ENCODE measurements at places on chromosomes 2 and 18.

DNA sequence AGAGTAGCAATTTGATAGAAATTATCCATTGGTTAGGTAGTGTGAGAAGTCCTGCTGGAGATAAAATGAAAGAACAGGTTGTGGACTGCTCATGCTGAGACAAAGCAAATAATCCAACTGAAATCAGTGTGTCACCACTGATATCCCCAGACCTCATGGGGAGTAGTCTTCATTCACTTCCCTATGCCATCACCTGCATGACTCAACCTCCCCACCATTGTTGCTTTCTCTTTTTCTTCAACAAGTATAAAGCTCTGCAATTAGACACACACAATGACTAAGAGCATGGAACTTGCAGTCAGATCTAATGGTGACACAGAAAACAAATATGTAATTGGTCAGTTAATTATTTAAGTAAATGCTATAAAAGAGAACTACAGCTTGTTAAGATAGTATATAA is 475.3 kb downstream of the RIT2 start:
- no peak for DNase-seq

DNA sequence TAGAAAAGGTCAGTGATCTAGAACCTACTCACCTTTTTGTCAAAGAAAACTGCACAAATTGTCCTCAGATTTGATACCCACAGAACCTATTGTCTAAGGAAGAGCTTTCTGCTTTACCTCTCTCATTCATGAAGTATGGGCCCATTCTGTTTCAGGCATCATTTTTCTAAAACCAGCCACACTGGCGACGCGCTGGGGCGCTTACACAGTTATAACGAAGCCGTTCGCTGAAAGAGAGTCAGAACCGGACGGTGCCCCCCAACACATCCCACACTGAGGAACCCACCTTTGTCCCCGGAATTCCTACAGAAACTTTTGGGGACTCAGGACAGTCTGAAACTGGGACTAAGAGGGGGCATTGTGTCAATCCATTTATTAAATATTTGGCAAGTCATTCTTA is 206.3 kb upstream of the HAAO start:
- DNase-seq = no peak

DNA sequence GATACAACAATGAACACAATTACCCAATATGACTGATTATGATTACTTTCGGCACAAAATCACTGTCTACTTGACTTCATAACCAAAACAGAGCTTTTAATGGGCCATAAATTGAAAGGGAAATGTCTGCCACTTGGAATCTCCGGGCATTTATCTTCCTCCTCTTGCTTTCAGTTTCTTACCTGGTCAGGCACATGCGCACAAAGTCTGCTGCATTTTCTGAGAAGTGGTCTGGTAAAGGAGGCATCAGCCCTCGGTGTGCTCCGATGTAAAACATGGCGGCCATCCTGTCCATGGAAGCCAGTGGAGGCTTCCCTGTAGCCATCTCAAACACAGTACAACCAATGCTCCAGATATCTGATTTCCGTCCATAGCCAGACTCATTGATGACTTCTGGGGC is 62.0 kb downstream of the CCNT2 start:
- no peak for DNase-seq

GRCh38 chr2:198490748-198491147 is 686.4 kb downstream of the PLCL1 start:
- no peak for DNase-seq

DNA sequence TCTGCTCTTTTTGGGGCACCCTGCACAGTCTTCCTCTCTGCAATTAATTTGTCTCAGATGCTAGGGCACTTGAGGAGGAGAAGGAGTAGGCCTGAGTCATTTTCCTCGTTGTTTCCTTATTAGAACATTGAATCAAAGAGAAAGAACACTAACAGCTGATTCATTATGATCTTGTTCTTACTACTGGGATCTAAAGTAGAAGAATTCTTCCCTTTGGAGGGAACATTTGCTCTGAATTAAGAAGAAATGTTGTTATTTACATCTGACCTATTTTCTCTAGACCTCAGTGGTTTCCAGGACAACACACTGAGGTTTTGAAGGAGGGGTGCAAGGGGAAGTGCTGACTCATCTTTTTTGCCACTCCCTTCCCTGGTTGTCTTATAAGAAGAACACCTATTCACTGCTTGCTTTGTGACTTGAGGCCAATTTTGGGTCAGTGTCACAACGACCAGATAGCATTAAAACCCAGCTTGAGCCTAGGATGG is 24.3 kb upstream of the STAT1 start:
- DNase-seq = no peak

DNA sequence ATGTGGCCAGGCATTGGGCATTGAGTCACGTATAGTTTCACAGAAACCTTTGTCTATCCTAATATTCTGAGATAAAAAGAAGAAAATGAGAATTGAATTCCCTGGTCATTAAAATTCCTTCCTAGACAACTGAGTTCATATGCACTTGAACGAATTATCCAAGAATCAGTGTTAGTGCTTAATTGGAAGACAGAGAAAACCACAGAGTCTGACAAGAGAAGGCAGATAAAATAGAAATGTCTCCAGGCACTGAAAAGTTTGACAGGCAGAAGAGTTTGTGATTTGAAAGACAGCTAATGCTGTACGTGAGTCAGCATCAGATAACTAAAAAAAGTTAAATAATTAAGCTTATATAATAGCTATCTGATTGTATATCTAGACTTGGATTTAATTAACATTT is 47.7 kb upstream of the TRIB2 start:
- no peak for DNase-seq

GRCh38 chr18:1760901-1761300 is 810.4 kb downstream of the METTL4 start:
- DNase-seq = no peak

GRCh38 chr2:72414137-72414760 is 266.6 kb upstream of the CYP26B1 start:
- DNase-seq = no peak

DNA sequence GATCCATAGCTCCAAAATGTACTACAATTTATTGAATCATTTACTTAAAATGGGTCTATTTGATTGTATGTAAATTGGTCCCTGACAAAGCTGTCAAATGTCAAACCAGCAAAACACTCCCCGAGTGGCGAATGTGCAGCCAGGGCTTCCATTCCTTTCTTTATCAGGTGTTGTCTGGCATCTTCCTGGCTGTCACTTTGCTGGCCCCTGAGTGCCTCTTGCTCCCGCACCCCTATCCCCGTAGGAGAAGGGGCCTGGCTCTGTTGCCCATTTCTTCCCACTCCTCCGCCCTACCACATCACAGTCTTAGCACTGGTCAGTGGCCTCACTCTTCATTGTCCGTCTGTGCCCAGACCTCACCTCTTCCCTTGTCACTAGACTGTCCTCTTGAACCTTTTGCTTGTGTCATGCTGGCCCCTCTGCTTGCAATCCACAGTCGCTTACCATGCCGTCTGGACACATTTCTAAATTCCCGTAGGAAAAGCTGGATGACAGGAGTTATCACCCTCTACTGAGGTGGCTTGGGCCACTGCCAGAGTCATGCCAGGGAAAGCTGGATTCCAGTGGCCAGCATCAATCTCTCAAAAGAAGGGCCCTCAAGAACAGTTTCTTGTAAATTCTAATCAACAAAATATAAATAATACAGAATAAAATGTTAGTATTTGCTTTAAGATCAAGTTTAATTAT is 15.4 kb downstream of the UBE2F start:
- DNase-seq = no peak

DNA sequence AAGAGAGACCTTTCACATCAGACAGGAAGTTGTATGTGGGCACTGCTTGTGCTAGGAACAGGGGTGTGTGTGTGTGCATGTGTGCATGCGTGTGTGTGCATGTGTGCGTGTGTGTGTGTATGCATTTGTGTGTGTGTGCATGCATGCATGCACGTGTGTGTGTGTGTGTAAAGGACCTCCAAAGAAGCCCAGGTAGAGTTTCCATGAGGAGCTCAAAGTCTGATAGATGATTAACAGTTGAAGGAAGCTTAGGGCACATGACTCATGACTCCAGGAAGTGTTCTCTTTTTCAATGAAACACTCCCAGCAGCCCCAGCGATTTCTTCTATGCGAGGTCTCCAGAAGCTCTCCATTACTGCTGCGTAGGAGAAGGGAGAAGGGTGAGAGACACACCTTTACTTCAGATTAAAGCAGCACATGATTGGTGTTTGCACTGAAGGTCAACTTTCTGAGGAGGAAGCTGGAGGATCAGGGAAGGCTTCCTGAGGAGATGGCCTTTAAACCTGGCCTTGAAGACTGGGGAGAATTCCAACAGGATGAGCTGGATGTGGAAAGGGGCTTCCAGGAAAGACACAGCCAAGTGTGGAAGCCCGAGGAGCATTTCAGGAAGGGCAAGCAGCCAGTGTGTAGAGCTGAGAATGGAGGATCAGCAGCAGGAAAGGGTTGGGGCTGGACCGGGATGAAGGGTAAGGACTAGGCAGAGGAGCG is 77.7 kb downstream of the SMAD4 start:
- no peak for DNase-seq

DNA sequence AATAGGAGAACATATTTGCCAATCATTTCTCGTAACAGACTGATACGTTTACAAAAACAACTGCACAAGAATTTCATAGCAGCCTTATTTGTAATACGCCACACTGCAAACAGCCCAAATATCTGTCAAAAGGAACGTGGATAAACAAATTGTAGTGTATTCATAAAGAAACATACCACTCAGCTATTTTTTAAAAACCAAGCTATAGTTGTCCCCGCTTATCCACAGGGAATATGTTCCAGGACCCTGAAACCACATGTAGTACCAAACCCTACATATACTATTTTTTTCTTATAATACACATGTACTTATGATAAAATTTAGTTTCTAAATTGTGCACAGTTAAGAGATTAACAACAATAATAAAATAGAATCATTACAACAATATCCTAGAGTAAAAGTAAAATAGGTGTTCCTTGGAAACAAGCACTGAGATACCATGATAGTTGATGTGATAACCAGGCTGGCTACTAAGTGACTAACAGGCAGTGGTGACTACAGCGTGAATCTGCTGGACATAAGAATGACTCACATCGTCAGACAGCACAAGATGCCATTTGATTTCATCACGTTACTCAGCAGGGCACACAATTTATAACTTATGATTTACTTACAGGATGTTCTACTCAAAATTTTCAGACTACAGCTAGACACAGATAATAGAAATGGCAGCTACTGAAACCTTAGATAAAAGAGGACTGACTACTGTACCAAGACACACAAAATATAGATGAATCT is 367.4 kb downstream of the NCKAP5 start:
- no peak for DNase-seq

DNA sequence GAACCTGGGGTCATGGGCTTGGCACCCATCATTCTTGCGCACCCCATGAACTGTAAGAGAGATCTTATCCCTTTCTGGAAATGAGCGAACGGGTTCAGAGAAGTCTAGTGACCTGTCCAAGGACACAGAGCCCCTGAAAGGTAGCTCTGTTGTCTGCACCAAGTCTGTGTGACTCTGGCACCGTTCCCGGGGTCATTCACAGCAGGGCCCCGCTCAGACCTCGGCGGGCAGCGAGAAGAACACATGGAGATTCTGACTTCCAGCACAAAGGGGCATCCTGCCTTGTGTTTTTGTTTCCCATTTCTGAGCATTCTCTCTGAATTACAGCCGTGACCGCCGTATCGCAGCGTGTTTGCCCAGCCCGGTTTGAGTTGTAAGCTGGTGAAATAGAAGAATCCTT is 231.7 kb downstream of the KLHL29 start:
- no peak for DNase-seq

- DNase-seq = no peak
Observed at GRCh38 chr18:26429535-26430226, 118.7 kb downstream of the KCTD1 start.

DNA sequence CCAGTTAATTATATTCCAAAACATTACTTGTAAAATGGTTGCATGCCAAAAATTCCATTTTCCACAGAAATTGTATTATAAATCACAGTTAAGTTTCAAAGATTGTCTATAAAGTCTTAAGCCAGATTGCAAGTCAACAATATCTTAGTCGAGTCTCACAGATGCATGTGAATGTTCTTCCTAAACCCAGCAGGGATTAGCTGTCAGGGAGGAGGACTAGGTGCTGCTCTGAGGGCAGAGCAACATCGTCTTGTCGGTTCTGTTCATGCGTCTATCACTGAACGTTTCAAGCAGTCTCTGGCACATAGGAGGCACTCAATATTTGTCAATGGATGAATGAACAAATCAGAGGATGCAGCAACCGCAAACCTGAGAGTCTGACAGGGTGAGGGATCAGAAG is 27.0 kb downstream of the EPB41L3 start:
- no peak for DNase-seq

DNA sequence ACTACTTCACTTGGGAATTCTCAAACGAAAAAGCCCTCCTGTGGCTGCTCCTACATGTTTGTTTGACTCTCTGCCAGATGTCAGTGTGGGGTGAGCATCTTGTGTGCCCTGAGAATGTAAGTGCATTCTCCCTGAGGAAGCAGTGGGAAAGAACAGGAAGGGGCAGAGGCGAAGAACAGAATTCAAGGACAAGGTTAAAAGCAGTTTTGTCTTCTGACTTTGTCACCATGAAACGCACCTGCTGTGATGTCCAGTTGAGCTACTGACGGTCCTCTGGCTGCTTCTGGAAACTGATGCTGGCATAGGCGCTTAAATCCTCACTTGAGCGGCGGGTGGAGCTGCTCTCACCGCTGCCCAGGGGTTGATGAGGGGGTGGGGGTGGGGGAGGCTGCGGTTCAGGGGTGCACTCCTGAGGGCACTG is 4.9 kb downstream of the IRS1 start:
- no peak for DNase-seq

DNA sequence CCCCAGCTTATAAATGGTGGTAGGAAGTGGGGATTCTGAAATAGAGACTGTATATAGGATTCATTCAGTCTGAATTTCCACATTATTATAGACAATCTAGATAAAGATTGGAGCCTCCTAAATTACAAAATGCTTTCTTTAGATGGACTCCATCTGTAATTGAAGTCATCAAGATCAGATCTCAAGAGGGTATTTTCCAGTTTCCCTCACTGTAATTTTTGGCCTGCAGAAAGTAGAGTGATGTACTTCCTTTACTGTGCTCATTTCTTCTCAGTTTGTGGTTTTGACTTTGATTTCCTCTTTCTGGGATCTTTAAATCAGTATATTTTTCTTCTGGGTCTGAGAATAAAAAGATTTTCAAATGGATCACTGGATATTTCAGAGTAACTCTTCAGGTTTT is 7.2 kb downstream of the BABAM2 start:
- DNase-seq = no peak

DNA sequence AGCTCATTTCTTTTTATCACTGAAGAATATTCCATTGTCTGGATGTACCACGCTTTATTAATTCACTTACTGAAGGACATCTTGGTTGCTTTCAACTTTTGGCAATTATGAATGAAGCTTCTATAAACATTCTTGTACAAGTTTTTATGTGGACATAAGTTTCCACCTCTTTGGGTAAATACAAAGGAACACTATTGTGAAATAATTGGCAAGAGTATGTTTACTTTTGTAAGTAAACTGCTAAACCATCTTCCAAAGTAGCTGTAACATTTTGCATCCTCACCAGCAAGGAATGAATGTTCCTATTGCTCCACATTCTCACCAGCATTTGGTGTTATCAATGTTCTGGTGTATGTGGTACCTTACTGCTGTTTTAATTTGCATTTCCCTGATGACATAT is 15.8 kb upstream of the VWC2L start:
- no peak for DNase-seq

Measured in endothelial cell (in vitro differentiated cells).